Activated B cell treated with CpG ODN at 0.5 μM for 24 hours (primary cell): ENCODE measurements at places on chromosomes 1 and 21. TPM values are rescaled to one million over a fixed set of nuclear protein-coding genes. Genes with fewer than 3 reads are reported as not detected.

The CCT3 gene
- total RNA-seq = 255 and 260 TPM in 2 replicates

The NUCKS1 gene
- total RNA-seq = 113 and 130 TPM in 2 replicates

The C1orf94 gene
- not detected in 2 replicates for total RNA-seq

The SERINC2 gene
- 0.11 and 0.17 TPM in 2 replicates for total RNA-seq

The LAMC2 gene
- total RNA-seq = not detected in 2 replicates

The TRPM2 gene
- 2.4 and 3.9 TPM in 2 replicates for total RNA-seq

The ST6GALNAC5 gene
- not detected in 2 replicates for total RNA-seq
